Caki2 (cell line): ENCODE measurements at places on chromosomes 6 and 20.

DNA sequence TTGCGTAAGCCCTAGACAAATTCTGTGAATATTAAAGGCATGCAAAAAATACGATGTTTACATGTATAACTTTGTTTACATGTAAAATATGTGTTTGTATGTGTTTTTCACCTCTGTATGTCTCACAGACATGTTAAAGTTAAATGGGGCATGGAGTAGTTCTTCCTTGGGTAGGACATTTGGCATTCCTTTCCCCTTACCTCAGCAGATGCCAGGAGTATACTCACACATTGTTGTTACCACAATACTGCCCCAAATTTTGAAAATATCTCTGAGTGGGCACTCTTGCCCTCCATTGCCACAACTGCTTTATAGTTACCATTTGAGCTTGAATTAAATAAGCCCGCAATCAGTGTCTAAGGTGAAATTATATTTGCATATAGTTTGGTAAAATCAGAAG, 147.5 kb downstream of the MYO6 start:
- DNase-seq = no peak

- DNase-seq = no peak
These were observed 148.1 kb upstream of the TENT5A start for GRCh38 chr6:81900616-81901015.

GRCh38 chr6:116387374-116387773, 16.6 kb downstream of the DSE start:
- DNase-seq = peak; percentile 34

DNA sequence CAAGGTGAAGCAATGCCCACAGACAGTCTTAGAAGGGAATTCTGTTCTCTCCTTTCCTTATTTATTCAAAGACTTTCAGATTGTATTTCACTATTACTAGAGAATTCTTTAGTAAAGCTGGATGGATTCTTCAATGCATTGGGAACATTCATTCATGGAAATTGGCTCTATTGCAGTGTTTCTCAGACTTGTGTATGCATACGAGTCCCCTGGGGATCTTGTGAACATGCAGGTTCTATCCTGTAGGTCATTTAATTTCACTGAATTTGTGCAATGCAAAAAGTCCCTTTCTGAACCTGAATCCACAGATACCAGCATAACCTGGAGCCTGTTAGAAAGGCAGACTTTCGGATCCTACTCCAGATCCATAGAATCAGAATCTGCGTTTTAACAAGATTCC, 160.9 kb upstream of the AHI1 start:
- DNase-seq = no peak

GRCh38 chr6:152474354-152474753, 162.8 kb downstream of the SYNE1 start:
- no peak for DNase-seq

GRCh38 chr6:5507131-5507681, 245.9 kb downstream of the FARS2 start:
- peak; percentile 13 for DNase-seq

- DNase-seq = no peak
These were observed 192.5 kb upstream of the KCNK16 start for GRCh38 chr6:39515006-39515405.

- no peak for DNase-seq
These were observed 16.5 kb downstream of the SNAI1 start for GRCh38 chr20:49999329-49999728.

GRCh38 chr6:71139249-71139648, 149.4 kb upstream of the OGFRL1 start:
- no peak for DNase-seq

DNA sequence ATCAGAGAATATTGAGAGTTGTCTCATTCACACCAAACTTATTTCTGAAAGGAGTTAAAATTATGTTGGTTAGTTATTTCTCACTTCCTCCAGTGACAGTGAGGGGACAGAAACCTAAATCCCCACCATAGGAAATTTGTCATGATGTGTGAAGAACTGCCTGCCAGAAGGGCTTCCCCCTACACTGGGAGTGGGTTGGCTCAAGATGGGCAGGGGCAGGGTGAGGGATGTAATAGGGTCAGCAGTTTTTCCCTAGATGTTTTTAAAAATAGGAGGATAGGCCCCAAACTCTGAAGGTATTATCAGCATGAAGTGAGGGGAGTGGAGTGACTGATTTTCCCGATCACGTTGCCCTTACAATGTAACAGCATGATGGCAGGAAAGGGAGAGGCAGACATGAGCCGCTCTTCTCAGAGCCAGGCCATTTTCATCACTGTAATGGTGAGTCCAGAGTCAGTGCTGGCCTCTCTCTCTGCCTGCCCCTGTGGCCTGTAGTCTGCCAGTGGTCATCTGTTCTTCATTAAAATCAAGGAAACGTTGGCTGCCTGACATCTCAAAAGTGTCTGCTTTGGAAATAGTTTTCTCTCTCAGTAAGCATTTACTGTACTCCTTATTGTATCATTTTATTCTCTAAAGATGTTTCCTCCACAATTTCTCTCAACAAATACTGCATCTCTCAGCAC, 59.8 kb upstream of the SYNJ2 start:
- DNase-seq = no peak

GRCh38 chr6:26342106-26343004, 22.6 kb upstream of the BTN3A2 start:
- DNase-seq = peak; percentile 38

DNA sequence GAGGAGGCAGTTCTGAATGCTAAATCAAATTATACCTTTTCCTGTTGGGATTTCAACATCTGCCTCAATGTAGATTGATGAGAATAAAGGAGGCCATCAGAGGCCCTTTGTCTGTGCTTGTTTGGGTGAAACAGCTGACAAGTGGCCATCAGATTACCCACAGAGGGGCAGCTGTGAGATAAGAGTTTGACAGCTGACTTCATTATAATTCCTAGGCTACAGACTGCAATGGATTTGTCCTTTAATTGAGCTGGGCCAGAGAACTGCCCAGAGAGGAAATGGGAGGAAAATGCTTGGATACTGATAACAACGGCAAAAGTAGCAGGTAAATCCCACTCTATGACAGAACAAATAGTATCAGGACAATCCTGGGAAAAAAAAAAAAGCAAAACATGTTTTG, 649.4 kb downstream of the HDGFL1 start:
- no peak for DNase-seq

- no peak for DNase-seq
These were observed 175.6 kb downstream of the FOXA2 start for GRCh38 chr20:22408521-22409402.

DNA sequence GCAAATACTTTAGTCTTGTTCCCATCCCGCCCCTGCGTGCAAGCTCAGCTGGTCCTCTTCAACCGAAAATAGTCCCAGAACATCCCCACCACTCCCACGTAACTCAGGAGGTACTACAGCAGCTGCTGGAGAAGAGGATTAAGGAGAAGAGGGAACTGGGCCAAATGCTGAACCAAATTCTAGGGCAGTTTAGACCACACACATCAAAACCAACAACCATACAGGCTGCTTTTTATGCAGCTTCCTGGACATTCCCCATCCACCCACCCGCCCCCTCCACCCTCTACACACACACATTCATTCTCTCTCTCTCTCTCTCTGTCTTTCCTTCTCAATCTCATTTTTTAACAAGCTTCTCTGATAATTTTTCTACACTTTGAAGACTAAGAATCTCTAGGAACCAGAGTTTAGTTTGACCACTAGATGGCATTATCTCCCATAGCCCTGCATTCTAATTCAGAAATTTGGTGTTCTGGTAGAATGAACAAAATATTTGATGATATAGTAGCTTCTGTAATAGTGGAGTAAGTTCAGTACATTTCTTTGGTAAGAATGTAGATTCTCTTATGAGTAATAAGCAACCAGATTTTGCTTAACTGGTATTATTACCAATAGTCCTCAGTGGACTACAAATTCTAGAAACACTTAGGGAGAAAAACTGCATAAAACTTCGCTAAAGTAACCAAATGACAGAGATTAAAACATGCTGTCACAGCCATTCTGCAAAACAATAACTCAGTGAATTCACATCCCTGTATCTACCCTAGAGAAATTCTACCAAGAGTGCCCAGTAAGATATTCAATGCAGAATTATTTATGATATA, 52.1 kb upstream of the BEND6 start:
- peak; percentile 38 for DNase-seq
